ENCODE measurements at places on chromosomes 7 and 10.

GRCh38 chr7:47464266-47464665 is 117.6 kb downstream of the TNS3 start:
- no peak for DNase-seq

DNA sequence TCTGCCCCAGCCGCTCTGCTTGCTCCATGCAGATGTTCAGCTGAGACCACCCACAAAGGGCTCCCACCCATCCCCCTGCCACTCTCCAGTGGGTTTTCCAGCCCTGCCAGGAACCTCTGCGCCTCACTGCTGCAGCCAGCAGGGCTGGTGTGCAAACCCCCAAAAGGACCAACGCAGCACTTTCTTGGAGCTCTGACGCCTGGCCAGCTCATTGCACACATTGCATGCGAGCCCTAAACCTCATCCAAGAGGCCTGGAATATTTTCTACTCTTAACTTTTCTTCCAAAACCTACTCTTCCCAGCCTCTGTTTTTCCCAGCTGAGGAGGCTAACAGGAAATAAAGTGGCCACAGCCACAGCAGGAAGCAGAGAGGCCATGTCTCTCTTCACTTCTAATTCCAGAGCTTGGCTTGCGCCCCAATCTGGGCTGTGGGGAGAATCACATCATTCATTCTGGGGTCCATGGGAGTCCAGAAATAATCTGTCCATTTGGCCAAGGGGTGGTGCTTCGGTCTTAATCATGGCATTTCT is 4.6 kb upstream of the FAM170B start:
- DNase-seq, result no peak

GRCh38 chr7:38840736-38841460 is 68.1 kb downstream of the VPS41 start:
- DNase-seq, result peak; percentile 67

- no peak for DNase-seq
These were observed 95.2 kb downstream of the CLEC2L start for GRCh38 chr7:139618482-139619366.

DNA sequence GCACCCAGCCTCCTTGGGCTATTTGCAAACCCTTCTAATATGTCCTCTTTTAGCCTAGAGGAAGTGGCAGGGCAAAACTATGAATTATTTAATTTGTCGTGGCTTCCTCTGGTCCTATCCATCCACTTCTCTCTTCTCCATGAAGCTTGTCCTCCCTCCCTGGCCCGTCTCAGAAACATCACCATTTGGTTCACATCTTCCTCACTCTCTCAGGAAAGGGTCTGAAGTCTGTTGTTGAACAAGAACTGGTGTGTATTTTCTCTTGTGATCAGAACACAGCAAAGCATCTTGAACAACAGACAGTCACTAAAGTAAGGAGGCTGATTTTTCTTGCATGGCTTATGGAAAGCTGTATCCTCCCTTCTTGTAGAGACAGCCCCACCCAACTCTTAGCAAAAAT is 550.1 kb upstream of the NRP1 start:
- no peak for DNase-seq

- DNase-seq, result no peak
These were observed 6.7 kb downstream of the TCF7L2 start for GRCh38 chr10:112956631-112957350.

DNA sequence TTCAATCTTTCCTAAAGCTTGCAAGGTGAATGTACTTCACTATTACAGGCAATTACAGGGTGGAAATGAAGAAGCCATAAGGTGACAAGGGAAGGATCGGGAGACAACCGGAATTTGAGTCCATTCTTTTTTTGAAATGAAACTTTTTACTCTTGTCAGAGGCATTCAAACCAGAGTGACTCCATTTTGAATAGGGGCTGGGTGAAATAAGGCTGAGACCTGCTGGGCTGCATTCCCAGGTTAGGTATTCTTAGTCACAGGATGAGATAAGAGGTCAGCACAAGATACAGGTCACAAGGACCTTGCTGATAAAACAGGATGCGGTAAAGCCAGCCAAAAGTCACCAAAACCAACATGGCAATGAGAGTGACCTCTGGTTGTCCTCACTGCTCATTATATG is 363.3 kb downstream of the TYW1 start:
- DNase-seq, result no peak

GRCh38 chr7:92916770-92917224 is 80.4 kb upstream of the CDK6 start:
- DNase-seq, result peak; percentile 99

- DNase-seq, result peak; percentile 47
These were observed 84.3 kb upstream of the PHF14 start for GRCh38 chr7:10889266-10889898.

- no peak for DNase-seq
These were observed 85.6 kb upstream of the IMMP2L start for GRCh38 chr7:111647881-111648280.

DNA sequence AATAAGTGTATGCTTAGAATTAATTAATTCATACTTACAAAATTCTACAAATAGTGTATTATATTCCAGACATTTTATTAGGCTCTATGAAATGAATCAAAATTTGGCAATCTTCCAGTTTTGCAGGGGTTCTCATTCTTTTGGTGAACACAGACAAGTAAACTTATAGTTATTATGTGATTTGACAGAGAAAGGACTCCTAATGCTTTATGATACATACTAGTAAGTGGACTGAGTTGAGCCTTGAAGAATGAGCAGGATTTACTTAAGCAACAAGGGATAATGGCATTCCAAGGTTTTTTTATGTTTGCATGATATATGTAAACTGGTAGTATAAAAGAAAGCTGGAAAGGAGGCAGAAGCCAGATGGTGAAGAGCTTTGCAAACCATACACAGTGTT is 145.7 kb upstream of the FERD3L start:
- DNase-seq, result no peak

- DNase-seq, result no peak
These were observed 40.9 kb upstream of the ZNF32 start for GRCh38 chr10:43689618-43689954.
